ENCODE measurements at places on chromosomes 5 and 9.

GRCh38 chr5:171571663-171572062, 152.2 kb downstream of the FGF18 start:
- DNase-seq: no peak

DNA sequence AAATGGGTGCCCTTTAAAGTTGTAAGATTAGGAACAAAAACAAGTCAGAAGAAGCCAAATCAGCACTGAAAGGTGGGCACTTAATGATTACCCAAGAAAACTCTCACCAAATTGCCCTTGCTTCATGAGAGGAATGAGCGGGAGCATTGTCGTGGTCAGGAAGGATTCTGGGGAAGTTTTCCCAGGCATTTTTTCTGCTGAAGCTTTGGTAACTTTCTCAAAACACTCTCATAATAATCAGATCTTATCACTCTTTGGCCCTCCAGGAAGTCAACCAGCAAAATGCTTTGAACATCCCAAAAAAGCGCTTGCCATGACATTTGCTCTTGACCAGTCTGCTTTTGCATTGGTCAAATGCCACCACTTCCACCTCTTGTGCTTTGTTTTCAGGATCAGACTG, 10.4 kb upstream of the PCDHGC3 start:
- no peak for DNase-seq

DNA sequence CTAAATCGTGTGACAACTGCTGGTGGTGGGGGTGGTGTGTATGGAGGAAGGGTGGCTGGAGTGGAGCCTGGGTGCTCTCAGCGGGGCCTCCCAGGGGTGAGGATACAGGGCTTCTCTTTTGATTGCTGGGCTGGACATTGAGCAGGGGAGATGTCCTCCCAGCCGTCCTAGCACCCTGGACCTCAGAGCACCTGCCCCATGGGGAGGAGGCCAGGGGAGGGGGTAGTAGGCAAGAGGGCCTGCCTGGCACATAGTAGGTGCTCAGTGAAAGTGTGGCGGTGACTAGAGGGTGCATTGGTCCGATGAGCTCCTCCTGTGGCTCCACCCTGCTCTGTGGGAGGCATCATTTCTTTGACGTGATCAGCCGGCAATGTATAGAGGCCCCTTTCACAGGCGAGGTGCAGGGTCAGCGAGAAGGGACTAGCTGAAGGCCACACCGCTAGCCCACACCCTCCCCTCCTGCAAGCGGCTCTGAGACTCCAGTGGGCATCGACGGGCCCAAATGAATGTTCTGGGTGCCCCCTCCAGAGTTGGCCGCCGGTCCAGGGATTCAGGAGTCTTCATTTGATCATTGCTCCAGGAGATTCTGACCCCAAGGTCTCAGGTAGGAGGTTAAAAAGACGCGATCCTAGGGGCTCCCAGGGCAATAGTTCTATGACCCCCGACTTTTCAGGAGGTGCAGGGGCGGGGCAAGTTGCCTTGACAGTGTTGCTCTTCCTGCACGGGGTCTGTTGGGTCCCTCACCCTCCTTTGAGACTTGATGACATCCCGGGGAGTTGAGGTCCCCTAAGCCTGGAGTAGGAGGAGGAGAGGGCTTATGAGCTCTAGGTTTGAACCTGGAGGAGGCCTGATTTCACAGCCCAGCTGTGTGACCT, 255.5 kb downstream of the PBX3 start:
- DNase-seq: no peak

- no peak for DNase-seq
These were observed 106.7 kb downstream of the EFNA5 start for GRCh38 chr5:107563959-107564544.

GRCh38 chr5:4212981-4213819, 617.6 kb downstream of the IRX1 start:
- DNase-seq: no peak

- DNase-seq: no peak
These were observed at the start of gene LCN10 for GRCh38 chr9:136742591-136743391. TSS of gene LCN10 (minus strand) at chr9:136742940. CDS start at chr9:136742903, 37 bp downstream.

Data from GM06990 (cell line).